Ecto neural progenitor cell (in vitro differentiated cells): ENCODE measurements at places on chromosomes 1 and 21.

DNA sequence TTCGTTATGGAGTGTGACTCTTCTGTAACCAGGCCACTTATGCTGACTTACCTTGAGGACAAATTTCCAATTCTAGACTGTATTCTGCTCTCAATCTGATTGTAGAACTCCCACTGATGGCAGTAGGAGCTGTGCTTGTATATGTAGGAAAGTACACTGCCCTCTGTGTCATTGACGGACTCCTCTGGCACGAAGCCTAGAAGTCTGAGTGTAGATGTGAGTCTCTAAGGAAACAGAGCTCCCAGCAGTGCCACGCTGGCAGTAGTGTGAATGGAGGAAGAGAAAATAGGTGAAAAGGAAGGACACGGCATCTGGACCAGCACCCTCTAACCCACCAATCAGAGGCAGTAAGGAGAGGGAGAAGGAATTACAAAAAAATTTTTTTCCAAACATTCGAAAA, 130.4 kb upstream of the ADGRL2 start:
- DNase-seq, result no peak

DNA sequence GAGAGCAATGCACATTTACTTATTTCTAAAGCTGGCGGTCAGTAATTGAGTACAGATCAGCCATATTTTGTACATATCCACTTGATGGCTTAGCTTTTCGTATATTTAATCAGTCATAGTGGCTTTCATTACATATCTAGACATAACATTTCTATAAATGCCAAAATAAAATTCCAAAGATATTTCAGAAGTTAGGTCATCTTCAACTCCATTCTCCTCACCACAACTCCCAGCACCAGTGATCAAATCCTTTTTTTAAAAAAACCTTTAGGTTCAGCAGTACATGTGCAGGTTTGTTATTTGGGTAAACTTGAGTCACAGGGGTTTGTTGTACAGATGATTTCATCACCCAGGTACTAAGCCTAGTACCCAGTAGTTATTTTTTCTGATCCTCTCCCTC, 53.9 kb upstream of the GNG4 start:
- no peak for DNase-seq

DNA sequence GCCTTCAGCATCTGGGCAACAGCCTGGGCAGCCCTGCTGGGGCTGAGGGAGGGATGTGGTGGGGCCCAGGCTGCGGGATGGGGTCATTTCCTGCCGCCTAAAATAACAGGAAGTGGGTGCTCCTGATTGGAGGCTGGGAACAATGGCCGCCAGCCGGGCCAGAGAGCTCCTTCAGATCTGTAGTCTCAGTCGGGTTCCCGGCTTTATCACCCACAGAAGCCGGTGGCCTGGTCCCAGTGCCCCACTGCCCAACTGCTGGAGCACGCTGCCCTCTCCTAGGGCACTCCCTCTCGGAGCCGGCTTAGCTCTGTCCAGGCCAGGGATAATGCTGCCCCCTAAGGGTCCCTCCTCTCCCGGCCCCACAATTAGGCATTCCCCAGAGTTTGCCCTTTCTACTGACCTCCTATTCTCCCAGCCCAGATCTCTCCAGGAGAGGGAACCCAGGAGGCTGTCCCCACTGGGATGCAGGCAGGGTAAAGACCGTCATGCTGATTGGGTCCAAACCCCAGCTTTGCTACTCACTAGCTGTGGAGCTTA, 5.1 kb downstream of the MAP7D1 start:
- DNase-seq, result peak; percentile 75

DNA sequence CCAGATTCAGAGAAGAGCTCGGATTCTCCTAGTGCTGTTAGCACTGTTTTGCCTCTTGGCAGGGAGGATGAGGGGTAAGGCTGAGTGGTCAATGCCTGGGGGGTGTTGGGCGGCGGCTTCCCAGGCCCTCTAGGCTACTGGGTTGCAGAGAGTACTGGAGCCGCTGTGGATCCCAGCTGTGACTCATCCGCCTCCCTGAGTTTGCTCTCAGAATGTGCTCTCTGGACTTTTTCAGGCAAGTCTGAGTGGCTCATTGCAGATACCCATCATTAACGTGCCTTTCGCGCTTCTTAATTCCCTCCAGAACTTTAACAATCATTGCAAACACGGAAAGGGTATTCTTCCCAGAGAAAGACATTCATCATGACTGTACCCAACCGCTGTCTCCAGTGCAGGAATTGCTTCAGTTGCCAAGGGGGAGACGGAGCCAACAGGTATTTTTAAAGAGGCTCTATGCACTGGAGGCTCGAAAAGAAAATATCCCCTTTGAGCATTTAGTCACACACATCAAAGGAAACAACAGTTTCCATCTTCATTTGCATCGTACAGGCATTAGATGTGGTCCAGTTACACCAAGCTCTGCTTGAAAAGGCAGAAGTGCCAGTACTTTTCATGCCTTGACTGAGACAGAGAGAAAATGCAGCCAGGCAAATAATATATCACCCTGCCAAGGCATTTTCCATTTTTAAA, 14.4 kb upstream of the CAMTA1 start:
- peak; percentile 58 for DNase-seq

DNA sequence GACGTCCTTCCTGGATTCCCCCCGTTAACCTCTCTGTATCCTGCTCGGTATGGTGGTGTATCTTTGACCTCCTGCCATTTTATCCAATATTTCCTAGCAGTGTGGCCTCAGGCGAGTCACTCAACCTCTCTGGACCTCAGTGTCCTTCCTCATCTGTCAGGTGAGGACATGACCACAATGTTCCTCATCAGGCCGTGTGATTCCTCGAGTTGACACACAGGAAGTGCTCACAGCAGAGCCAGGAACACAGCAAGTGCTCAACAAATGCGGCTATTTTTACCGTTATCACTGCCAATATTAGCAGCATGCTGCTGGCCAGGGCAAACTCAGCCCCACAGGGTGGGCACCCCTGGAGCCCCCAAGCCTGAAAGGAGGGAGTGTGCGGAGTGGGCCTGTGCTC, 450.2 kb downstream of the KIF26B start:
- DNase-seq, result no peak

- DNase-seq, result peak; percentile 65
Measured at GRCh38 chr21:26732432-26733221, 112.6 kb downstream of the ADAMTS1 start.

DNA sequence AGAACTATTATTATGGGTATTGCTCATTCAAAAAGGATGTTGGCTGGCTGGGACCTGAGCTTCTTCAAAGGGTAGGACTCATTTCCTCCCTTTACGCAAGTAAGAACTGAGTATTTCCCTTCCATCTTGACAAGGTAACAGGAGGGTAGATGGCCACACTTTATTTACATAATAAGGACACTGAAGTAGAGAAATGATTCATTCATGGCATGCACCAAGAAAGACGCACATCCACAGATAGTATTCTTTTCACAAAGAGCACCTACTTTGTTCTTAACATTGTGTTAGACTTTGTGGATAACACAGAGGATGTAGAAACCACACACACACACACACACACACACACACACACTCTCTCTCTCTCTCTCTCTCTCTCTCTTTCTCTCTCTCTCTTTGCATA, 82.9 kb downstream of the FAM78B start:
- DNase-seq, result no peak

DNA sequence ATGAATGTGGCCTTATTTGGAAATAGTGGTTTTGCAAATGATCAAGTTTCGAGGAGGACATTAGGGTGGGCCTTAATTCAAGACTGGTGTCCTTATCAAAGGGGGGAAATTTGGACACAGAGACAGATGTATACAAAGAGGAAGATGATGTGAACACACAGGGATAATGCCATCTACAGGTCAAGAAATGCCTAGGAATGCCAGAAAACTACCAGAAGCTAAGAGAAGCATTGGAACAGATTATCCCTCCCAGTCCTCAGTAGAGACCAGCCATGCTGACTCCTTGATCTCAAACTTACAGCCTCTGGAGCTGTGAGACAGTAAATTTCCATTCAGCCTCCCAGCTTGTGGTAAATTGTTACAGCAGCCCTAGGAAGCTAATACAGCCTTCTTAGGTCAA, 151.4 kb downstream of the PTGER3 start:
- DNase-seq, result no peak

- no peak for DNase-seq
Measured at GRCh38 chr1:192978195-192978710, 80.9 kb downstream of the UCHL5 start.

- DNase-seq, result no peak
Measured at GRCh38 chr1:245311887-245312536, 157.2 kb downstream of the KIF26B start.

DNA sequence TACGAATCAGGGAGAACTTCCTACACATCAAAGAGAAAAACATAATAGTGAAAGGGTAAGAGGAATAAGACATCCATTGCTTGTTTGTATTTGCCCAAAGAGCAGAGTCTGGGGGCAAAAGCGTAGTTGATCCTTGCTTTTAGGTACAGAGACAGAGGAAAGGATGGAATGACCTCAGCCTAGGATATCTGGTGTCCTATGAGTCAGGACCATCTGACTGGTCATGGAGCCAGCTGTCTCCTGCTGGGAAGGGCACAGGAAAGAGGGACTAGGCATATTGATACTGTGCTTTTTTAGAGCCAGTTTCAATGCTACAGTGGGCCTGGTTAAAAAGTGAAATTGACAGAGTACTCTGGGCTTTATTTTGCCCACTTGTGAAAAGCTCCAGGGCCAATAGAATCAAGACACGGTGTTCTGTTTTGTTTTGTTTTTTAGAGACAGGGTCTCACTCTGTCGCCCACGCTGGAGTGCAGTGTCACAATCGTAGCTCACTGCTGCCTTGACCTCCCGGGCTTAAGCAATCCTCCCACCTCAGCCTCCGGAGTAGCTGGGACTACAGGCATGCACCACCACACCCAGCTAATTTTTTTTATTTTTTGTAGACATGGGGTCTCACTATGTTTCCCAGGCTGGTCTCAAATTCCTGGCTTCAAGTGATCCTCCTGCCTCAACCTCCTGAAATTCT, 3.2 kb downstream of the PLEKHO1 start:
- no peak for DNase-seq

GRCh38 chr1:62304975-62305374, 14.3 kb downstream of the KANK4 start:
- DNase-seq, result no peak

GRCh38 chr1:54253480-54253879, 53.5 kb downstream of the MRPL37 start:
- no peak for DNase-seq

DNA sequence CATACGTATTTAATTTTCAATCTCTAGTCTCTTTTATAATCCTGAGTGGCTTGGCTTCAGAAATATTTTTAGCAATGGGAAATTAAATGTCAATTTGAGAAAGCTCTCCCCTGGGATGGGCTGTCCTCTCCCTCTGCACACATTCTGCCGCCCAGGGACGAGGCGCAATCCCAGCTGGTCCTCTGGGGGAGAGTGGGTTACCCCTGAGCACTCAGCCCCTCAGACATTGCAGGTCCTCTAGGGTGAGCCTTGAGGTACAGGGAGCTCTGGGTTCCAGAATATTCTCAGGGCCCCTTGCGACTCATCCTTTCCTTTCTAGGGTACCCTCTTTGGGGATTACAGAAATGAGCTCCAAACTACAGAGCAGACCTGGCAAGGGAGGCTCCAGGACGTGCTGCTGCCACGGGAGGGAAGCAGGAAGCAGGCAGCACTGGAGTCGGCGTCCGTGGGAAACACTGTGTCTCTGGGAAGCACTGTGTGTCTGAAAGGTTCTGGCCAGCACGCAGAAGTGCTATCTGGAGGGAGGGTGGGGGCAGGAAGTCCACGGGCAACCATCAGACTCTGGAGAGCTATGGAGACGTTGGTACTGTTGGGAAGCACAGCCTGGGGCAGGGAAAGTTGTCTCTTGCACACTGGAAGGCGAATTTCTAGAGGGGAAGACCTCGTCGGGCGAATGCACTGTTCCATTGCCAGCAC, 343.3 kb upstream of the VAMP3 start:
- DNase-seq, result no peak

GRCh38 chr1:62573675-62574074, 23.6 kb upstream of the ANGPTL3 start:
- no peak for DNase-seq

DNA sequence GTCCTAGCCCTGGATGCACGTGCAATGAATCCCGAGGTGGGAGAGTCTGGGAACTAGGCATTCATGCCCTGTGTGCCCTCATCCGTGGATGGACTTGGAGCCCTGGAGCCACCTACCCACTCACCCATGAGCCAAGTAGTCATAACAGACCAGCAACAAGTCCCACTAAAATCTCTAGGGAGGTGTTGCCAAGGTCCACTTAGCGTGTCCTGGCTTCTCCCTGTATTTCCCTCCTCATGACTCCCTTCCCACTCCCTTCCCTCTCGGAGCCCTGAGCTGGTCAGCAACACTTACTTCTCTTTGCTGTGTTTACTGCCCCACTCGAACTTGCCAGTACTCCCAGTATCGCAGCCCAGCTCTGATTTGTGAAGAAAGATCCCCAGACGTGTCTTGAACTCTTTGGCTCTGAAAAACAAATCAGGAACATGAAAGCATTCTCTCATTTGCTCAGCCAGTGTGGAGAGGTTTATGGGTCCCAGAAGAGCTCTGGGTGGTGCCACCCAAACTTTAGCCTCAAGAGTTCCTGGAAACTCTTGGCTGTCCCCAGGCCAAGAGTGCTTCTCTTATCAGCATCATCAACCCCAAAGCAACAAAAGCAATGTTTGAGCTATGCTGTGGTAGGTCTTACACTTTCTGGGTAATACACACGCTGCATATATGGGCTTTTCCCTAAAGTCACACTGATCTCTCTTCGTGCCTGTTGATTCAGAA, 1.1 kb downstream of the RGS16 start:
- no peak for DNase-seq

GRCh38 chr1:29243871-29244200, 7.5 kb downstream of the PTPRU start:
- DNase-seq, result no peak

- peak; percentile 36 for DNase-seq
Measured at GRCh38 chr1:1088029-1088800, 14.1 kb upstream of the RNF223 start.

- DNase-seq, result no peak
Measured at GRCh38 chr1:111751906-111752575, 3.7 kb upstream of the DDX20 start.

DNA sequence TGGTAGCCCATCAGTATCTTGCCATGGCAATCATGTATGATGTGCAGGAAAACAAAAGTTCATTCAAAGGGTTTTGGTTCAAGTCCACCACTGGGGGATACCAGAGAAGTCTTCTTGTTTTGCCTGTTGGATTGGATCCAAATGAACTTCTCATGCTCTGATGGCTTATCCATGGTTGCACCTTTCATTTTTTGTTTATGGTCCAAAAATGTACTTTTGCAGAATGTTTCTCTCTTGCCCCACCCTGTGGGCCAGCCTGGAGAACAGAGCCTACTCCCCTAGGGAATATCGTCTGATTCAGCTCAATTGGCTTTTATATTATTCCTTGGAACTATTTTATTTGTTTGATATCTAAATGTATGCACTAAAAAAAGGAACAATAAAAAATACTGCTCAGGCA, 20.1 kb upstream of the CLCA1 start:
- DNase-seq, result no peak

GRCh38 chr1:182877331-182877730, 38.2 kb downstream of the DHX9 start:
- DNase-seq, result no peak

- no peak for DNase-seq
Measured at GRCh38 chr1:170067253-170067819, 7.2 kb downstream of the KIFAP3 start.

- DNase-seq, result no peak
Measured at GRCh38 chr1:235937123-235937522, 70.4 kb upstream of the LYST start.

- no peak for DNase-seq
Measured at GRCh38 chr1:156863631-156864030, 3.0 kb downstream of the NTRK1 start.
